ENCODE measurements at places on chromosomes 7 and 10. TPM values are rescaled to one million over a fixed set of nuclear protein-coding genes. Genes with fewer than 3 reads are reported as not detected.
A peak's percentile ranks its signal among the peaks of the same experiment; 100 is the strongest.

The DPCD gene
- 20.4 TPM for total RNA-seq

- no peaks in the 10 kb centered on the region for H3K4me1 ChIP-seq
- no peaks in the 10 kb centered on the region for H3K36me3 ChIP-seq
- no peak for DNase-seq
- H3K27ac ChIP-seq: no peak overlapping the region
- H3K27me3 ChIP-seq: no peaks in the 10 kb centered on the region
These were observed 42.7 kb downstream of the SPDYE5 start for GRCh38 chr7:75534727-75535307.

DNA sequence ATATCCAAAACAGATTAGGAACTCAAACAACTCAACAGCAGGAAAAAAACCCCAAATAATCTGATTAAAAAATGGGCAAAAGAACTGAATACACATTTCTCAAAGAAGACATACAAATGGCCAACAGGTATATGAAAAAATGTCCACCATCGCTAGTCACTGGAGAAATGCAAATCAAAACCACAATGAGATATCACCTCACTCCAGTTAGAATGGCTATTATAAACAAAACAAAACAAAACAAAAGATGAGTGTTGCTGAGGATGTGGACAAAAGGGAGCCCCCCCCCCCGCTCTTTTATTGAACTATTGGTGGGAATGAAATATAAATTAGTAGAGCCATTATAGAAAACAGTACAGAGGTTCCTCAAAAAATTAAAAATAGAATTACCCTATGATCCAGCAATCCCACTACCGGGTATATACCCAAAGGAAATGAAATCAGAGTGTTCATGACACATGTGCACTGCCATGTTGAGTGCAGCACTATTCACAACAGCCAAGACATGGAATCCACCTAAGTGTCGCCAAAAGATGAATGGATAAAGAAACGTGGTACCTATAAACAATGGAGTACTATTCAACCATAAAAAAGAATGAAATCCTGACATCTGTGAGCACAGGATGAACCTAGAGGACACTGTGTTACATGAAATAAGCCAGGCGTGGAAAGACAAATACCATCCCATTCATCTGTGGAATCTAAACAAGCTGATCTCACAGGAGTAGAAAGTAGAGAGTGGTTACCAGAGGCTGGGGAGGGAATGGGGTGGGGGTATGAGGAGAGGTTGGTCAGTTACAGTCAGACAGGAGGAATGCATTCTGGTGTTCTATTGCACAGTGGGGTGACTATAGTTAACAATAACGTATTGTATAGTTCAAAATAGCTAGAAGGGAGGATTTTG lies 78.1 kb upstream of the RHEB start:
- H3K27ac ChIP-seq: no peak overlapping the region
- peaks cover 7% of the 10 kb centered on the region for H3K36me3 ChIP-seq
- no peak for DNase-seq
- no peaks in the 10 kb centered on the region for H3K27me3 ChIP-seq
- no peak overlapping the region for H3K4me3 ChIP-seq
- peaks cover 17% of the 10 kb centered on the region for H3K4me1 ChIP-seq

The NCOA4 gene
- 109 TPM for total RNA-seq

The CADPS2 gene
- not detected for total RNA-seq

DNA sequence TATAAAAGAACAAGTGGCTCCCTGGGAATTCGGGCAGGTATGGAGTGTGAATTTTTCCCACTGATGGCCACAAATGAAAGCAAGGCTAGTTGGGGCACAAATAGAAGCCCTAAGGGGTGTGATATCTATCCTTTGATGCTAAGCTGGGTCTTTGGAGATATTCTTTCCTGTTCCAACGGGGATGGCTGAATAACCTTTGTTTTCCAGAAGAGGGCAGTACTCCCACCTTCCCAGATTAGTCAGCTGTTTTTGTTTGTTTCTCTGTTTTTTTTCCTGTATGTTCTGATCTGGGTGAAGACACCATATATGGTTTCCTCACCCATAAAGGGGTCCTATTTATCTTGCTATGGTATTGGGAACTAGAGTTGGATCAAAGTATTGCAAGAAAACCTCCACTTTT lies 947.7 kb upstream of the SORCS1 start:
- no peaks in the 10 kb centered on the region for H3K27me3 ChIP-seq
- H3K27ac ChIP-seq: no peak overlapping the region
- H3K36me3 ChIP-seq: no peaks in the 10 kb centered on the region
- DNase-seq: no peak
- H3K4me3 ChIP-seq: no peak overlapping the region

- DNase-seq: no peak
- H3K36me3 ChIP-seq: no peaks in the 10 kb centered on the region
- no peaks in the 10 kb centered on the region for H3K27me3 ChIP-seq
- H3K4me1 ChIP-seq: peaks cover under 1% of the 10 kb centered on the region
These were observed 189.7 kb downstream of the ACTR3B start for GRCh38 chr7:152949253-152949652.

- H3K27me3 ChIP-seq: no peaks in the 10 kb centered on the region
- no peak overlapping the region for H3K27ac ChIP-seq
- peaks cover 15% of the 10 kb centered on the region for H3K4me1 ChIP-seq
These were observed 294.6 kb downstream of the SORCS3 start for GRCh38 chr10:104935656-104936055.

The TAS2R41 gene
- total RNA-seq: not detected

- H3K27ac ChIP-seq: peak overlapping the region; percentile 54
- H3K27me3 ChIP-seq: peaks cover 7% of the 10 kb centered on the region
- H3K4me1 ChIP-seq: peaks cover 26% of the 10 kb centered on the region
These were observed 31.8 kb upstream of the IL15RA start for GRCh38 chr10:6009150-6009549.

The PLEKHS1 gene
- total RNA-seq: 0.24 TPM

DNA sequence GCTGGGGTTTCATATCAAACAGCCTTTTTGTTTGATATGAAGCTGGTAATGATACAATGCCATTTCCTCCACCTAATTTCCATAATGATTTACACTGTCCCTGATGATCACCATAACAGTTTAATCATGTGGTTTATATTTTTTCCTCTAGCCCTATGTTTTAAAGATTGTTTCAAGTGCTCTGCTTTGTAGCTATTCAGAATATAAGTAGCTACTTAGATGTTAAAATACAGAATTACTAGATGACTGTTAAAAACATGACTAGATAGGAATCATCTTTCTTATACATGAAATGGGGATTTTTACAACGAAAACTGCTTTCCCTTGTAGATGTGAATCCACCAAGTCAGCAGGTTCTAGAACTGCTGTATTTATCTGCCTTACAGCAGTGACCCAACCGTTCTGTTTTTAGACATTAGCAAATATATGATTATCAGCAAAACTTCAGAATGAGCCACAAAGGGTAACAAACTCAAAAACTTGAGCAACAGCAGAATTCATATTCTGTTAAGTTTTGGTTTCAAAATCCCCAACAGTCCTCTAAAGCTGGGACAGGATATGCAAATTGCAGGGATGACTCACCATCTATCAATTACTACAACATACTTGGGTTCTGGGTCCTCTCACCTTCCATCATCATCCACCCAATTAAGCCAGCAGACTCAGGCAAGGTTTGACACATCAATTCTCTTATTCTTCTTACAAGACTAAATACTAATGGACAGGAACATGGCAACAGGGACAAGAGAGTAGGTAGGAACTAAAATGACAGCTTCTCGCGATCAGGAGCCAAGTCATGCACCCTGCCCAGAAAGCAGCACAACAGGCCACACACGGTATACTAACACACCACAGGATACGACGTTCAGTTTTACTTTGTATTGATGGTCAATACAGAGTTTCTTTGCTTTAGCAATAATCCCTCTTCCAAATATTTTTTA lies 83.9 kb downstream of the PIP4K2A start:
- H3K27me3 ChIP-seq: no peaks in the 10 kb centered on the region
- H3K4me1 ChIP-seq: peaks cover 91% of the 10 kb centered on the region
- peaks cover 48% of the 10 kb centered on the region for H3K36me3 ChIP-seq
- peak overlapping the region; percentile 96 for H3K27ac ChIP-seq
- peak; percentile 37 for DNase-seq

The DUSP5 gene
- total RNA-seq: 30.1 TPM

- DNase-seq: no peak
- peaks cover 23% of the 10 kb centered on the region for H3K27me3 ChIP-seq
- H3K36me3 ChIP-seq: no peaks in the 10 kb centered on the region
- peaks cover 11% of the 10 kb centered on the region for H3K4me1 ChIP-seq
- H3K27ac ChIP-seq: no peak overlapping the region
These were observed 56.7 kb downstream of the EGFR start for GRCh38 chr7:55075464-55076021.

- H3K4me3 ChIP-seq: no peak overlapping the region
- H3K27ac ChIP-seq: no peak overlapping the region
- H3K4me1 ChIP-seq: peaks cover 2% of the 10 kb centered on the region
- H3K27me3 ChIP-seq: no peaks in the 10 kb centered on the region
These were observed 630.8 kb downstream of the SUGCT start for GRCh38 chr7:40765639-40766038.

- DNase-seq: peak; percentile 35
- peak overlapping the region; percentile 68 for H3K27ac ChIP-seq
- peak overlapping the region; percentile 40 for H3K4me3 ChIP-seq
- H3K4me1 ChIP-seq: peaks cover 32% of the 10 kb centered on the region
These were observed 13.6 kb upstream of the SVIL start for GRCh38 chr10:29648114-29648982.

DNA sequence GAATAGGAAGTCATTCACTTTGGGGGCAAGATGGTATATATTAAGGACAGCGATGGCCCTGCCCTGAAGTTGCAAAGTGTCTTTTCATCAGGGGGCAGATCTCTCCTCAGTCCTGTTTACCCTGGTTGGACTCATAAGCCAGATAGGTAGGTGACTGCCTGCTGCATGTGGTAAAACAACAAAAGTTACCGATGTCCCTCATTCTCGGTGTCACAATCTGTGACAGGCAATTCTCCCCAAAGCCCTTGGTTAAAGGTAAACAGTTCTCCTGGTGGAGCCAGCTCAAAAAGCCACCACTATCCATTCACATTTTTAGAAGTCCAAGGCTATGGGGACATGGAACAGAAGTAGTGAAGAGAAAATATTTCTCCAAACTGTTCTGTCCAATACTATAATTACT lies 9.9 kb upstream of the SLC25A13 start:
- H3K27ac ChIP-seq: no peak overlapping the region
- H3K27me3 ChIP-seq: peaks cover 7% of the 10 kb centered on the region
- H3K4me3 ChIP-seq: no peak overlapping the region
- DNase-seq: no peak
- H3K36me3 ChIP-seq: no peaks in the 10 kb centered on the region
- no peaks in the 10 kb centered on the region for H3K4me1 ChIP-seq

- H3K4me3 ChIP-seq: no peak overlapping the region
- no peak for DNase-seq
- H3K27ac ChIP-seq: no peak overlapping the region
These were observed 56.7 kb downstream of the GNA12 start for GRCh38 chr7:2787251-2787951.

The HYAL4 gene
- not detected for total RNA-seq

The NEUROG3 gene
- total RNA-seq: 0.21 TPM

DNA sequence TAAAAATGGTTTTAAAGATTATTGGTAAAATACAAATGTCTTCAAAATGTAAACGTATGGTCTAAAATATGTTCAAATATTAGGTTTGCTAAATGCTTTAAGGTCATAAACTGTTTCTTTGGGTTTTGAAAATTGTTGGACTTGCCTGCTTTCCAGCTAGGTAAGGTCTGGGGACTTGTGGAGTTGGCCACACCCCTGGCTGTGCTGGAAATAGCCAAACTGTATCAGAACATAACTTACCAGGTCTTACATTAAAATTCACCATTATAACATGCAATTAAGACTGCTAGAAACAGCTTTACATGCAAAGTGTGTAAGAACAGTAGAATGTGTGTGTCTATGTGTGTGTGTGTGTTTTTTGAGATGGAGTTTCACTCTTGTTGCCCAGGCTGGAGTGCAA lies 29.7 kb upstream of the BNIP3 start:
- no peaks in the 10 kb centered on the region for H3K4me1 ChIP-seq
- H3K27ac ChIP-seq: no peak overlapping the region

The NRP1 gene
- 0.44 TPM for total RNA-seq

The PRR15 gene
- total RNA-seq: not detected

GRCh38 chr10:30384701-30385201 lies 35.7 kb upstream of the MTPAP start:
- DNase-seq: no peak
- H3K27ac ChIP-seq: no peak overlapping the region
- no peak overlapping the region for H3K4me3 ChIP-seq
- no peaks in the 10 kb centered on the region for H3K4me1 ChIP-seq
- no peaks in the 10 kb centered on the region for H3K36me3 ChIP-seq

DNA sequence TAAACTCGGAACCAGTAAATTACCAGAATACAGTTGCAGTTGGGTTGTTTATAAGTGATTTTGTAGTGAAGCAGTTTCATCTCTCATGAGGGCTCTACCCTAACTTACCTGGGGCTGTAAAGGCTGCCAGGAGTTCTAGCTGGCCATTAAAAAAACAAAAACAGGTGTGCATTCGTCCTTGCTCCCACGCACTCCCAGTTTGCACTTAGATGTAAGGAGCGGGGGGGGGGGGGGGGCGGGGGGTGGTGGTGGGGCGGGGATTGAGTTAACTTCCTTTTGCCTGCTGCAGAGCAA lies 2.3 kb upstream of the PFKFB3 start:
- DNase-seq: no peak
- peak overlapping the region; percentile 83 for H3K4me3 ChIP-seq
- peaks cover 20% of the 10 kb centered on the region for H3K36me3 ChIP-seq
- H3K27ac ChIP-seq: peak overlapping the region; percentile 78
- no peaks in the 10 kb centered on the region for H3K27me3 ChIP-seq

- DNase-seq: no peak
- peak overlapping the region; percentile 87 for H3K4me3 ChIP-seq
- peaks cover 5% of the 10 kb centered on the region for H3K36me3 ChIP-seq
- H3K27me3 ChIP-seq: peaks cover 5% of the 10 kb centered on the region
These were observed 1.0 kb downstream of the YKT6 start for GRCh38 chr7:44201813-44202212.

DNA sequence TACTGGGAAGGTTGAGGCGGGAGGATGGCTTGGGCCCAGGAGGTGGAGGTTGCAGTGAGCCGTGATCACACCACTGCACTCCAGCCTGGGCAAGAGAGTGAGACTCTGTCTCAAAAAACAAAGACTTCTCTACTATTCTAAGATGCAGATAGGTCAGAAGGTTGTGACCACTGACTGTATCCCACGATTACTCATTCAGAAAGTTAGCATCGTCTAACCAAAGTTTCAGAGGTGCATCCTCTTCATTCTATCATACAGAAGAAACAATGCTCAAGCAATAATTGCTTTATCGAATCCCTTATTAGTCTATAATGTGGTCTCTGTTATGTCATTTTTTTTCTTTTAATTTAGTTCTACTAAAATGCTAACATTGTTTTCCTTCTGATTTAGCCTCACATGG lies 348.7 kb upstream of the LRGUK start:
- DNase-seq: no peak
- peaks cover 27% of the 10 kb centered on the region for H3K36me3 ChIP-seq
- H3K4me1 ChIP-seq: no peaks in the 10 kb centered on the region
- no peak overlapping the region for H3K4me3 ChIP-seq
- H3K27ac ChIP-seq: no peak overlapping the region

The HMX2 gene
- not detected for total RNA-seq

- peaks cover 6% of the 10 kb centered on the region for H3K27me3 ChIP-seq
- H3K4me1 ChIP-seq: peaks cover 15% of the 10 kb centered on the region
- H3K27ac ChIP-seq: no peak overlapping the region
- peak; percentile 66 for DNase-seq
These were observed 1.1 kb downstream of the NANOS1 start for GRCh38 chr10:119030421-119031250.

- H3K4me3 ChIP-seq: no peak overlapping the region
- no peaks in the 10 kb centered on the region for H3K36me3 ChIP-seq
- H3K27ac ChIP-seq: no peak overlapping the region
- DNase-seq: no peak
- H3K4me1 ChIP-seq: no peaks in the 10 kb centered on the region
These were observed 58.5 kb downstream of the MACC1 start for GRCh38 chr7:20158684-20159083.

All from activated naive CD8-positive, alpha-beta T cell treated with anti-CD3 and anti-CD28 coated beads for 36 hours (primary cell).